ENCODE measurements at places on chromosomes 4 and X.

DNA sequence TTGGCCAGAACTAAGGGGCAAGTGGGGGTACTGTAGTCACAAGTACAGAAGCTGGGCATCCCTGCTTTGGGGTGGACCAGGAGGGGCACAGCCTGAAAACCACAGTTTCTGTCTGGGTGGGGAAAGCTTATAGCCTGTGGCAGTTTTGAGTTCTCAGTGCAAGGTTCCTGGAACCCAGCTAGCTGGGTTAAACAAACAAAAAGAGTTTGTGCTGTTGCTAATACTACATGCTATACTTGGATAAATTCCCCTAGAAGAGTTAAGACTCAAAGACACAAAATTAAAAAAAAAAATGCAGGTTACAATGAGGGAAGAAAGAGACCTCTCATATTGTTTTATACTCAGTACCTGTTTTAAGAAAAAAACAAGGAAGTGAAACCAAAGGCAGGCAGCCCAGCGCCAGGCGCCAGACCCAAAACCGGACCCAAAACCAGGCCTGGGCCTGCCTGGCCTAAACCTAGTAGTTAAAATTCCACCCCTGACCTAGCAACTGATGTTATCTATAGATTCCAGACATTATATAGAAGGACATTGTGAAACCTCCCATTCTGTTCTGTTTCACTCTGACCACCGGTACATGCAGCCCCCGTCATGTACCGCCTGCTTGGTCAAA is 50.8 kb downstream of the SLC2A9 start:
- DNase-seq = no peak

DNA sequence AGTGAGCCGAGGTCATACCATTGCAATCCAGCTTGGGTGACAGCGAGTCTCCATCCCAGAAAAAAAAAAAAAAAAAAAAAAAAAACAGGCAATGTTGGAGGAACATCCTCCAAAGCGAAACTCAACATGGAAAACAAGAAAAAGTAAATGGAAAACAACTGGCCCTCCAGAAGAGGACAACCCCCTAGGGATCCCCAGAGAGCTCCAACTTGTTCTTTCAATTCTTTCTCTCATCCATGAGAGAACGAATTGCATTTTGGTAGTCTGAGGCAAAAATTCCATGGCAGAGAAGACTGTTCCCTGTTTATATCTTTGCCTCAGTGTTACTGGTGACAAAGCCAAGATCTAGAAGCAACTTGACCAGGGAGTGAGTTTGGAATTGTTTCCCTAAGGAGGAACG is 49.8 kb downstream of the OPHN1 start:
- DNase-seq = no peak

GRCh38 chrX:154441984-154442707 is 1.8 kb upstream of the FAM50A start:
- no peak for DNase-seq

DNA sequence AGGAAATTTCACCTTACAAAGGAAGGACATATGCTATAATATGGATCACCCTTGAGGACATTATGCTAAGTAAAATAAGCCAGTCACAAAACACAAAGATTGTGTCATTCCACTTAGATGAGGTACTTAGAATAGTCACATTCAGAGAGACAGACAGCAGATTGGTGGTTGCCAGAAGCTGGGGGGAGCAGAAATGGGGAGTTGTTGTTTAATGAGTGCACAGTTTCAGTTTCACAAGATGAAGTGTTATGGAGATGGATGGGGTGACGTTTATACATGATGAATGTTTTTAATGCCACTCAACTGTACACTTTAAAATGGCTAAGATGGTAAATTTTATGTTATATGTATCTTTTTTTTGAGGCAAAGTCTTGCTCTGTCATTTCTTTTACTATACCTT is 14.8 kb upstream of the SPON2 start:
- no peak for DNase-seq

DNA sequence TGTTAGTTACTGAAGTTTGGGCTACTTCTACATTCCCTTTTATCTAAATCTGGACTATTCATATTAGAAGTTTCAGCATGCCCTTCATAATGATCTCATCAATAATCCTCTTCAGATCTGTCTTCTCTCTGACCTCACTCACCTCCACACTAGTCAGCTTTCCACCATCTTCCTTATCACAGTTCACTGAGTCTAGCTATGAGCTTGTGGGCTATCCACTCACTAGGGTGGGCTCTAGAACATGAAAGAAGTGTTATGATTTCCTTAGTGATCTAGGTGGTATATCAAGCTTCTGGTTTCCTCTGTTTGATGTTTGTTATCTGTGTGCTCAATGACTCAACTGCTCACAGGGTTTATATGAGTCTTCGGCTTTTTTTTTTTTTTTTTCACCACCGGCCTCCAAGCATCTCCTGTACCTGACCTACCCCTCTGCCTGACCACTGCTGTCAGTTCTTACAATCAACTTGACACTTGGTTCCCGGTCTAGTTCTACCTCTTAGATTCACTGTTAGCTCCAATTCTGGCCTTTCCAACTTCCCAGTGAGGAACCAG is 103.1 kb downstream of the PAPSS1 start:
- DNase-seq = no peak

- no peak for DNase-seq
Measured at GRCh38 chr4:9949573-9949972, 71.7 kb downstream of the SLC2A9 start.

DNA sequence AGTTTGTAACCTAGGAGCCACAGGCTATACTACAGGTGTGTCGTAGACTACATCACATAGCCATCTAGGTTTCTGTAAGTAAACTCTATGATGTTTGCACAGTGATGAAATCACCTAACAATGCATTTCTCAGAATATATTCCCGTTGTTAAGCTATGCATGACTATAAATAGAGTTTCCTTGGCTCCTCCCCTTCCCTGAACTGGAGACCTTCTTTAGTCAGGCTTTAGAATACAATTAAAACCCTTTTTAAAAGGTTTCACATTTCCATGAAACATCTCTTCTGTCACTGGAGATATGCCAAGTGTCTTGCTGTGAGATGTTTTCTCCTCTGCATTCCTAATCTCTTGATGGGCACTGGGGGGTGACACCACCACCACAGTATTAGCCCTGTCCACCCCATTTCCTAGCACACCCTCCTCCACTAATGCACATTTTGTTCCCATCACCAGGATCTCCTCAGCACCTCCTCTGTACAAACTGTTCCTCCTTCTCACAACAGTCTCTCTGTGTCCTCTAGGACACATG is 334.6 kb upstream of the CPEB2 start:
- DNase-seq = no peak

DNA sequence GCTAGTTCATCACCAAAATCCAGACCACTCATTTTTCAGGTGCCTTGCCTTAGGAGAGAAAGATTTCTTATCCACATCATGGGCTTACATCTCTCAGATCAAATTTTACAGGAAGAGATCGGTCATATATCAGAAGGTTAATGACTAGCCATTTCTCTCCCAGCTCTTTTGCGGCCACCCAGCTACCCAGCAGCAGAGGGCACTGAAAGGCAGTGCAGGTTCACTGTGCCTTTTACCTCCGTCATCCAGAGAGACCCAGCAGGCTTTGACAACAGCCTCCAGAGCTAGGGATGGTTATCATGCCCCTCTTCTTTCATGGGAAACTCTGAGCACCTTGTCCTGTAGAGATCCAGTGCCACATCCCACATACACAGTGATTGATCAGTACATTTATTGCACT is 384.8 kb downstream of the AFF2 start:
- DNase-seq = no peak

DNA sequence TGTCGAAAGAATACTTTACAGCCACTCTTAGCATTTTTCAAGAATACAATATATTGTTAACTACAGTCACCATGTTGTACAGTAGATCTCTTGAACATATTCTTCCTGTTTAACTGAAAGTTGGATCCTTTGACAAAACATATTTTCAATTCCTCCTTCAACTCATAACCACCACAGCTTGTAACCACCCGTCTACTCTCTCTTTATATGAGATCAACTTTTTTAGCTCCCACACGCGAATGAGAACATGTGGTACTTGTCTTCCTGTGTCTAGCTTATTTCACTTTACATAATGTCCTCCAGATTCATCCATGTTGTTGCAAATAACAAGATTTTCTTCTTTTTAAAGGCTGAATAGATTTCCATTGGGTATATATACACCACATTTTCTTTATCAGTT is 338.3 kb upstream of the IGFBP7 start:
- DNase-seq = no peak

DNA sequence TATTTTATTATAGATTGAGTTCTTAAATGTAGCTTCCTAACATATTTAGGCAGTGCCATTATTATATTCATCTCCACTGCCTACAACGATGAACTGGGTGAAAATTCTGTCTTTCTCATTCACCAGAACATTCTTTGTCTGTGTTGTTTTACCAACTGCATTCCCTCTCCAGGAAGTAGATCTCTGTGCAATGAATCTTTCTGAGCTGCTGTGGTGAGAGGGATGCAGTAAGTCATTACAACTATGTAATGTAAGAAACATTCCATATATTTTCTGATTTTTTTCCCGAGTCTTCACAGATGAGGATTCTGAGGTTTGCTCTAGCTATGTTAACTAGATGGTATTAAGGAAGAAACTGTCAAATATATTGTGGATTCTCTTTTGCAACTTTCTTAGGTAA is 811.9 kb upstream of the PCDH7 start:
- DNase-seq = no peak

DNA sequence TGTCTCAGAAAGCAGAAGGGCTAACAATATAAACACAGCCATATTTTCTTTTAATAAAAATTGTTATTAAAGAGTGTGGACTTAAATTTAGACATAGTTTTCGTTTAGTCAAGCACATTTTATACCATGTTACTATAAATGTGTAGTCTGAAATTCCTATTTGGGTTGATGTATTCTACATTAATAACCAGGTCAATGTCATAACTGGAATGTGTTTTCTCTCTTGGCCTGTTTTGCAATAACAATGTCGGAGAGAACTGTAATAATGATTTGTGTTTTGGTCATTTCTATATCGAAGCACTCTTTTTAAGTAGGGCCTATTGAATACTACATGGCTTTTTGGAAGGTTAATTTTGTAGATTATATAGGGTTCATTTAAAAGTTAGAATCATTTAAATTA is 5.5 kb downstream of the USO1 start:
- DNase-seq = no peak

GRCh38 chr4:2071912-2072867 is 13.1 kb downstream of the NAT8L start:
- DNase-seq = no peak

DNA sequence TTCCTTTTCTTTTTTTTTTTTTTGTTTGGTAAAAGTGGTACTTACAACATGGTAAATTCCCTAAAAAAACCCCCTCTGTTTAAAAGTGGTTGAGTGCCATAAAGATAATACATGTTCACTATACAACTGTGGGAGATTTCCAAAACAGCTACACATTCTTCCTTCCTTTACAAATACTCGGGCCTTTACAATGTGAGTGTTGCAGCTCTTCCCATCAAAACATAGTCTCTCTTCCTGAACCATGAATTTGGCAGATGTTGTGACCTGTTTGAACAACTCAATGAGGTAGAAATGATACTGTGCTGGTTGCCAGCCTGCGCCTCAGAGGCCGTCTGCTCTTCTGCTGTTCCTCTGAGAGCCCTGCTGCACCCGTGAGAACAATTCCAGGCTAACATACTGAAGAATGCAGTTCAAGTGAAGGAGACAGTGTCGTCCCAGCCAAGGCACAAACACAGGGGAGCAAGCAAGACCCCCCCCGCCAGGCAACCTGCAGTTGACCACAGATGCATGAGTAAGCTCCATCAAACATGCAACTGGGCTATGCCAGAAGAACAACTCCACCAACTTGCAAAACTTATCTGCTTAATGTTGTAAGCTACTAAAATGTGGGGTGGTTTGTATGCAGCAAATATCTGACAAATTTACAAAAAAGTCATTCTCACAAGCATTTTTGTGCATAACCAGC is 645.0 kb downstream of the PCDH7 start:
- DNase-seq = no peak

DNA sequence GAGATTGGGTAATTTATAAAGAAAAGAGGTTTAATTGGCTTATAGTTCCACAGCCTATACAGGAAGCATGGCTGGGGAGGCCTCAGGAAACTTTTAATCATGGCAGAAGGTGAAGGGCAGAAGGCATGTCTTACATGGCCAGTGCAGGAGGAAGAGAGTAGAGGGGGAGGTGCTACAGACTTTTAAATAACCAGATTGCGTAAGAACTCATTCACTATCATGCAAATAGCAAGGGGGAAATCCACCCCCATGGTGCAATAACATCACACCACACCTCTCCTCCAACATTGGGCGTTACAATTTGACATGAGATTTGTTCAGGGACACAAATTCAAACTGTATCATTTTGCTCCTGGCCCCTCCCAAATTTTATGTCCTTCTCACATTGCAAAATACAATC is 353.8 kb upstream of the PABPC5 start:
- DNase-seq = no peak

DNA sequence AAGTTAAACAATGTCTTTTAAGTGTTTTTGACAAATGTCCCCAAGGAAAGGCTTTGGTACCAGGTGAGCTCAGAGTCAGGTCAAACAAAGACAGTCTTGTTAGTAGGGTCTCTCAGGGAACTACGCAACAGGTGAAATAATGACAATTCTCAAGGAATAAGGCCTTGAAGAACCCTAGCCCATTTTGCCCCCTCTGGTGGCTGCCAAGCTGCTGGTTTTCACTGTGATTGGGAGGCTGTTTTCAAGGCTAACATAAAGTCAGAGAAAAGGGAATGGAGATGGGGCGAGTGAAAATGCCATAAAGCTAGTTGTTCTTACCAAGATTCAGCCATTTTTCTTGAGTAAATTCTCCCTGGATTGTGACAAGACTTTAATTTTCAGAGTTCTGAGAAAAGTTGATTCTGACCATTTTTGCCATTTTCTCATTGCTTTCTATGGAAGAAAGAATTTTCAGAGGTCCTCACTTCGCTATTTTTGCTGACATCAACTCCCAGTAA is 58.7 kb downstream of the RWDD4 start:
- DNase-seq = no peak

GRCh38 chr4:1723131-1723801 is 1.9 kb downstream of the TACC3 start:
- DNase-seq = peak; percentile 60

- DNase-seq = no peak
Measured at GRCh38 chr4:148204171-148204570, 238.0 kb downstream of the NR3C2 start.

DNA sequence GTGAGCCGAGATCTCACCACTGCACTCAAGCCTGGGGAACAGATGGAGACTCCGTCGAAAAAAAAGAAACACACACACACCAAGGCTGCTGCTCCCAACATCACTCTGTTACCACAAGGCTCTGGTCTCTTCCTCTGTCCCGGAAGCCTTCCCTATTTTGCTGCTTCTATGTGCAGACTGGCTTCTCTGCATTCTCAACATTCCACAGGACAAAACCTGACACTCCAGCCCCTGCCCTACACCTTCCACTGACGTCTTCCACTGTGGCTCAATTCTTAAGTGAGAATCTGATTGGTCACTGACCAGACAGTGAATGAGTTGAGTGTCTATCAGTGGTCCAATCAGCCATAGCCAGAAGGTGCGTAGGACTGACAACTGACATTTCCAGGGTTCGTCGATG is 5.9 kb downstream of the ODAPH start:
- DNase-seq = no peak

GRCh38 chrX:111360839-111361238 is 51.2 kb downstream of the DCX start:
- no peak for DNase-seq
